ENCODE measurements at places on chromosomes 12 and 14.

DNA sequence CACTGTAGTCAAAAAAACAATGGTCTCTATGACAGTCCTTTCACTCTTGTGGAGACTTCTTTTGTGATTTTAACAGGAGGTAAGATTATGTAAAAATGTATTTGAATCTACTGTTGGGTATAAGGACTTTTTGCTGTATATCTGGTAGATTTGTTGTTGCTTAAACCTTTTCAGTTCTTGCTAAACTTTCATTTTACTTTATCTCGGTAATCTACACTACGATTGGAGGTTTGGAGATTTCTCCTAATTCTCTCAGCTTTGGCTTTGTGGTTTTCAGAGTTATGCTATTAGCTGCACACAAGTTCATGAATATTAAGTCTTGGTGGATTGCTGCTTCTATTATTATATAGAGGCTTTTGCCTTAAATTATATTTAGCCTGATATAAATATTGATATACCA lies 116.6 kb upstream of the HIF1A start:
- no peak for ATAC-seq

DNA sequence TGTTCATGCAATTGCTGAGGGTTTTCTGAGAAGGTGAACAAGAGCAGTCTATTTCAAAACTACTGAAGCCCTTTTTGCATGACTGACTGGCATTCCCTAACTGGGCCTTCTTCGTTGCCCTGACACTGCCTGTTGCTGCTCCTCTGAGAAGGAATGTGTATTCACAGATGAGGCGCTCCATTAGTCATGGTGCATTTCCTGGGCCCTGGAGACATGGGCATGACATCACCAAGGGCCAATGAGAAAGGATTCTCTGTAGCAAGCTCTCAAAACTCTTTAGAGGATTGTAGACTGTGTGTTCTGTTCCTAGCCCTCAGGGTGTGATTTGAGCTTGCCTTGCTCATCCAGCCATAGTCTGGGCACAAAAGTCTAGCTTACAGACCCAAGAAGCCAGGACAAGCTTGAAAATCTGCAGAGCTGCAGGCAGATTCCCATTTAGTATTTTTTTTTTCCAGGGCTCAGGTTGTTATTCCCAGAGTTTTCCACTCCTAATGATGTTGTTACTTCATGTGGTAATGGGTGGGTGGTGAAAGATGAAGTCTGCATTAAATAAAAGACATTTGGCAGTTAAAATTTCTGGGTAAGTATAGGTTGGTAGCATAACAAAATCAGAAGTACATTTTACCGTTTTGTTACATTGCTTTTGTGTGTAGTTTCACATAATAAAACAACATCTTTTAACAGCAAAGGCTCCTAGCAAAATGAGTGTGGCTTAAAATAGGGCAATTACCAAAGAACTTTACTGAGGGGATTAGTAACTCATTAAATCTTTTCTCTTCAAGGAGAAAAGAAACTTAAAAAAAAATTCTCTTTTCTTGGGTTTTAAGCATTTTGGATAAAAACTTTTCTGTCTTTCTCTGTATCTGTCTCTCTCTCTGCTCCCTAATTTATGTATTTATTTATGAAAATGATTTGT lies 318.4 kb downstream of the RAD51B start:
- ATAC-seq = peak; percentile 88

DNA sequence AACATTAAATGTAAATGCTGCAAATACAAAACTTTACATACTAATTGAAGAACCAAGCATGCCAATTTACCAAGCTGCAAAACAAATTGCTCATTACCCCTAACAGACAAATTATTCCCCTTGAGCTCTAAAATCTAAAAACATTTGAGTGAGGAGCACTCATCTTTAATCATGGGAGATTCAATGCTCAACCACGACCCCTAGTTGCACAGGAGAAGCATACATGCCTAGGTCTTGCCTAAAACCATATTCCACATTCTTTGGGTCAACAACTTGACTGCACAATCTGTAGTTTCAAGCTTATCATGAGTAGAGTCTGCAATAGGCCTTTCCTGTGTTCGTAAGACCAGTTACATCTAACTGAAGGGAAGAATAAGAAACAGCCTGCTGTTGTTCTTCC lies 69.7 kb downstream of the MGAT4C start:
- ATAC-seq = no peak

GRCh38 chr12:79747274-79747673 lies 56.5 kb upstream of the PAWR start:
- ATAC-seq = no peak

DNA sequence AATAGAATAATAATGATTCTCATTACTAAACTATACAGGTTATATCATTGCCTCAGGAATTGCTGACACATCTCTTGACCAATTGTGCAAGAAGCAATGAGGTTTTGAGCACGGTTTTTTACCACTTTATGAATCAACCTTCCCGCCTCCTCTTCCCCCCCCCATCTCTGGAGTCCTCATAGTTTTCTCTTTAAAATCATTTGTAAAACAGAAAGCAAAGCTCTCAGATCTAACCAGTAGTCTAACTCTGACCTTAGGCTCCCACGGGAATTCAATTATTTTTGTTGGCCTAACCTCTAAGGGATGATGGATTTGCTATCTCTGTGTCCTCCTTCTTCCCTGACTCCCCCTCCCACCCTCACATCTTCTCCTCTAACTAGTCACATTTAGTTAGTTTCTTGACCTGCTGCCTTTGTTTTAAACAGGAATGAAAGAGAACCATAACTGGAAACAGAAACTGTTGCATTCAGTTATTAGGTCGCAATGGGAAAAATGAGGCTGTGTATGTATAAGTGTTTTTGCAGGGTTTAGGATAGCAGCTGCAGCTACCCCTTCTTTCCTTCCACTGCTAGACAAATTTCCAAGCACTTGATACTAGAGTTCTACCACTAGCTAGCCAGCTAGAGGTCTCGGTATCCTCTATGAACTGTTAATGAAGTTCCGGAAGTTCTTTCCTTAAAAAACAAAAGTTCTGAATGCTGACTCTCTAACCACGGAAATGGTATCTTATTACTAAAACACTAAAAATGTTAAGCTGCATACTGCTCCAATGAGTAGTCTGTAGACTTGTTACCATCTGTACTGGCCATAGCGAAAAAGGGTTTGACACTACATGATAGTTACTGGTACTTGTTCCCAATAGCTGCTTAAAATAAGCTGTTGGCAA lies 65.4 kb downstream of the TAOK3 start:
- ATAC-seq = peak; percentile 98

DNA sequence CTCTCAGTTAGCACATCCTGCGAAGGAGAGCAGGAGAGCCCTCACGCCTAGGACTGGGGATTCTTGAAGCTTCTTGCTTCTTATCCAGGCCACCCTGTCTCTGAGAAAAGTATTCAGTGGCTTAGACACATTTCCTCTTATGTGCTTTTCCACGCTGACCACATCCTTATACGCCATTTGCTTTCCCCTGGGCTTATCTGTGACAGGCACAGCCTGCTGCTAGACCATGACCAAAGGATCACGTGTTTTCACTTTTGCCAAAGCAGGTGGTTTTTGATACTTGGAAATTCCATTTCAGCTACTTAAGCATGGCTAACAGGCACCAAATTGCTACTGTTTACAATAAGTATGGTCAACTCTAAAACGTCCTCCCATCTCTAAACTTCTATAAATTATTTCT lies 587.4 kb downstream of the AACS start:
- ATAC-seq = no peak

GRCh38 chr14:103530390-103530789 lies 1.4 kb downstream of the TRMT61A start:
- no peak for ATAC-seq

- ATAC-seq = no peak
These were observed 29.9 kb downstream of the NEUROD4 start for GRCh38 chr12:55049676-55050075.

DNA sequence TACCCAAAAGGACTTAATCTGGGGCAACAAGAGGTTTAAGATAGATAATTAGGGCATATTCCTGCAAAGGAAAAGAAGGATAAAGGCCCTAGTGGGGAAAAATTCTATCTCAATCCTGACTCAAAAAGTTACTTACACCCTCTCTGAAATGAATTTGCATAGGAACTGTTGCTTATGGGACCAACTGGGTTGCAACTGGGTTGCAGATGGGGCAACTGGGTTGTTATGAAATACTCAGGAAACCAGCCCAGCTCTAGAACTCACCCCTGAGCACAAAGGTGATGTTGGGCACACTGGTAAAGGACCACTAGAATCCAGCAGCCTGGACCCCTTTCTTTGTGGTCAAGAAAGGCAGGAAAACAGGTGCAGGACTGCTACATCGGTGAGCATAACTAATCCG lies 17.2 kb upstream of the RILPL1 start:
- ATAC-seq = no peak

DNA sequence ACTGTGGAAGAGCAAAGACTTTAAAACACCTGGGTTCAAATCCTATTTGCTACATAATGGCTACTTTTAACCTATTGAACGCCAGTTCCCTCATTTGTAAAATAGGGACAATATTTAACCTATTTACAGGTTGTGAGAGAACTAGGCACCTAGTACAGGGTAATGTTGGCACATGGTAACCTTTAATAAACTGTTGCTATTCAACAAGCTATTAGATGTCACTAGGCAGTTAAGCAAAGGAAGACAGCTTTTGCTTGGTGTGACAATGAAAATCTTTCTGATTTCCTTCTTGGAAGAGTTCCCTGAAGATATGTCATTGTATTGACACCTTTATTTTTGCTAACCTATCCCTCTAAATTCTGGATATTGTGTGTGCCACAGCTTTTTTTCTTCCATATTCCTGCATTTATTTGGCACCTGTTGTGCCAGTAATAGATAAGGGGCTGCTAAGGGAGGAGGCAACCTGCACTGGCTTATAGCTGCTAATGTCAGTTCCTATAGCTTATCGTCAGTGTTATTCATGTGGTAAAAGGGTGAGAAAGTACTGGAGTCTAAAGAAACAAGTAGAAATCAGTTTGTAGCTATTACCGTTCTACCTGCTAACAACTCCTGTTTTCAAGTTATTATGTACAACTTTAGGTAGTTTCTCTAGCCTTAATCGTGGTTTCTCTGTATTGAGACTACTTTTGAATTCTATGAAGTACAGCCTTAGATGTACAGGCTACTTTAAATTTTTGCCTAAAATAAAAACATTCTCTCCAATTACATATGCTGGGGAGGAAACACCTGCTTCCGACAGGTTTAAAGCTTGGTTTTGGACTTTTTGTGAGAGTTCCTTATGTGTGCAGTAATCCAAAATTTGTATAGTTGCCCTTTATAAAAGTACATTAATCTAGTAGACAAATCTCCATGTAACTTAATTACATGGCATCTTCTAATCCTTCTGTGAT lies 24.3 kb downstream of the HIF1A start:
- 0 out of 3 replicates have a peak, but pooled peaks have one; percentile 19 for ATAC-seq

DNA sequence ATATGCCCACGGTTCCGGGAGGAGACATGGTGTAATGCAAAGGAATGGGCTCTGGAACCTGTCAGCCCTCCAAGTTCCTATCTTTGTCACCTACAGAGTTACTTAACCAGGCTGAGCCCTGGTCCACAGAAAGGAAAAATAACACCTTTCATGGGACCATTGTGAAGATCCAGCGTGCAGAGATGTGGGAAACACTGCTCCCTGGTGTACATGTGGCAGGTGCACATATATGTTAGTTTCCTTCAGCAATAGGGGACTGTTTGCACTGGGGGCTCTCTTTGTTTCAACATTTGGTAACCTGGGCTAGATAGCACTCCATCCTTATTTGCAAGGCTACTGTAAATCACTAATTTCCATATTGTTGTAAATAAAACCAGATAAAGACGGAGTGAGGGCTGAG lies 72.3 kb downstream of the ANO2 start:
- ATAC-seq = 0 out of 3 replicates have a peak, but pooled peaks have one; percentile 30

DNA sequence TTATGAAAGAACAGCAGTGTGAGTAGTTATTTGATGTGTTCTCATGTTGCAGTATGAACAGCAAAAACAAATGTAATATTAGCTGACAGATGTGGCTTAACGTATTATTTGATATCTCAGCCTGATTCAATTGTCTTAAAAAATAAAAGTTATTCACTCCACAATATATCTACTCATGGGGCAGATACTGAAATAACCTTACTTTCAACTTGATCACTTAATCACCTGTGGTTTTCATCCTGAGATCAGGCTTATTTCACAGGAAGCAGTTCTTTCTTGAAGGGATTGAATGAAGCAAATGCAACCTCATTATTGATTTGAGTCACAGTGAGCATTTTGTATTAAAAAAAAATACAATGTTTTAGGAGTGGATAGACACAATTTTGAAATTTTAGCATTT lies 90.3 kb downstream of the AKAP6 start:
- ATAC-seq = no peak

DNA sequence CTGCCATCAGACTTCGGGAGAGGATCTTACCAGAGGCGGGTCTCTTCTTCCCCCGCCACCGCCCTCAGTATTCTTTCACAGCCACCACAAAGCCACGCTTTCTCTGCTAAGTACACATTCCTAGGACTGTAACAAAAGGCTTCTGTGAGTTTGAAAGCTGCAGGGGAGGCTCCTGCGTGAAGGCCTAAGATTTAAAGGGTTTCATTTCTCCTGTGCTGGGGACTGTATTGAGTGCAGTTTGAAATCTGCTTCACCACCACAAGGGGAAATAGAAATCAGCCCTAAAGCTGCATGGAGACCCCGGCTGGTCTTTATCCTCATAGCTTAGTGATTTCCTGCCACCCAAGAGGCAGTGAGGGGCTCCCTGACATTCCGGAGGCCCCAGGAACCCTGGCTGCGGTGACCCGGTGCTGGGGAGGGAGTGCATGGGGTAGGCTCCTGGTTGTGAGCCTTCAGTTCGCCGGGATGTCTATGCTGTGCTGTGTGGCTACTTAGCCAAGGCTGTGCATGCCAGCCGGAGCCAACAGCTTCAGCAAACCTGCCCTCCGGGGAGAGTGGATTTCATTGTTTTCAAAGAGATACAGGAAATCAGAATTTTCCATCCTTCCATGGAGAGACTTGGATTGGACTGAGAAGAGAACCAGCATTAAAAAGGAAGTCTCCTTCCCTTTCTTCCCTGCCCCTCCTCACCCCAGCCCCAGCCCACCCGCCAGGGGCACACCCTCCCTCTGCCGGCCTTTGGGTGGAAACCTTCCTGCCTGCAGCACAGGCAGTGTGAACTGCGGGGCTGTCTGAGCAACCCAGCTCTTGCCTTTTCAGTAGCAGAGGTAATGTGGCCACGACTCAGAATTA lies 163.3 kb downstream of the ETV6 start:
- peak; percentile 73 for ATAC-seq

DNA sequence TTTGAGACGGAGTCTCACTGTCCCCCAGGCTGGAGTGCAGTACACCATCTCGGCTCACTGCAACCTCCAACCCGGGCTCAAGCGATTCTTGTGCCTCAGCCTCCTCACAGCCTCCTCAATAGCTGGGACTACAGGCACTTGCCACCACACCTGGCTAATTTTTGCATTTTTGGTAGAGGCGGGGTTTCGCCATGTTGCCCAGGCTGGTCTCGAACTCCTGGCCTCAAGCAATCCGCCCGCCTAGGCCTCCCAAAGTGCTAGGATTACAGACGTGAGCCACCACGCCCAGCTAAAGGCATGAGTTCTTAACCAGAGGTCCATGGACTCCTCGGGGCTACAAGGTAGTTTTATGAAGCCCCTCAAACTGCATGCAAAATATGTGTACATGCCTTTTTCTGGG lies 2.1 kb downstream of the SARNP start:
- ATAC-seq = no peak
